Amniotic epithelial cell (primary cell): ENCODE measurements at places on chromosomes 5 and 9.
A peak's percentile ranks its signal among the peaks of the same experiment; 100 is the strongest.

- DNase-seq = peak; percentile 87
Observed at GRCh38 chr5:112682621-112683061, 55.0 kb upstream of the APC start.

GRCh38 chr9:83972286-83972685 lies 7.7 kb downstream of the HNRNPK start:
- DNase-seq = peak; percentile 61

- DNase-seq = no peak
Observed at GRCh38 chr9:35666549-35666948, 1.6 kb upstream of the ARHGEF39 start.

GRCh38 chr5:10653043-10653442 lies 89.2 kb downstream of the ANKRD33B start:
- DNase-seq = no peak

- no peak for DNase-seq
Observed at GRCh38 chr9:94875300-94876020, 149.0 kb downstream of the AOPEP start.

DNA sequence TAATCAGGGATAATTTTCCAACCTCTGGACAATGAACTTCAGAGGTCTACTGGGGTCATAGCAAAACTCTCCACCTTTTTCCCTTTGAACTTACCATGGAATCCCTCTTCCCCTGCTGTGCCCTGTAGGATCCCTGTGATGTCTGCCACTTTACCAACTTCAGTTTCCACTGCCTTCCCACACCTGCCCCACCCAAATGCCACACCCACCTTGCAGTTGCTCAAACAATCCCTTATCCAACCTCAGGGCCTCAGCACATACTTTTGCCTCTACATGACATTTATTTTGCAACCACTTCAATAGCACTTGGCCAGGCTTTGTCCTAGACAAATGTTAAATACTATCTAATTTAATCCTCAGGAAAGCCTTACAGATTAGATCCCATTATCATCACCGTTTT lies 463.7 kb upstream of the WWC1 start:
- no peak for DNase-seq

DNA sequence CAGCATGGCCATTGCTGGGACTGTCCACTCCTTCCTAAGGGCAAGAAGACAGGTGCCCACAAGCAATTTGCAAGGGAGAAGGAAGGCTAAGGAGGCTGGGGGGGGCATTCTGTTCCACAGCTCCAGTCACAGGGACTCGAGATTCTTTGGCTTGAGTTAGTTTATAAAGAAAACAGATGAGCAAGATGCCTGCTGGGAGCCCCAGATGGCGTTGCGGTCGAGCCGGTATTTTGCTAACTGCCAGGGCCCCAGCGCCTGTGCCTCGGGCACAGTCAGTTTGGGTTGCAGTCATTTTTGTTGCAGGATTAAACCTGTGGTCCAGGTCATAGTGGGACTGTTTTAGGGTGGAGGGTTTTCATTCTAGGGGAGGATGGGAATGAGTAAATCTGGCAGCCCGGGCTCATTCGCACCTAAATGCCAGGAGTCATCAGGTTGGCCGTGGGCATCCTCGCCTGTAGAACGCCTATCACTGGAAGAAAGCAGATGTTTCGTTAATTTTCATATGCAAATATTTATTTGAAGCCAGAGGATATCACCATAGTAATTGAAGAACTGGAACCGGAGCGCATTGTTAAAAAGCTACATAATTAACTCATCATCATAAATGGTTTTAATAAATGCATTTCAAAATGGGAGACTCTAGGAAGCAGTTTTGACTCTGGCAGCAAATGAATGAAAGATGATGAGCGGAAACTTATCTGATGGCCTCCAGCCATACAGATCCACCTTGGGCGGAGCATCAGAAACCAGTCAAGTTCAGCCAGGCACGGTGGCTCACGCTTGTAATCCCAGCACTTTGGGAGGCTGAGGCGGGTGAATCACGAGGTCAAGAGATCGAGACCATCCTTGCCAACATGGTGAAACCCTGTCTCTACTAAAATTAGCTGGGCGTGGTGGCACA lies 87.1 kb upstream of the FCN2 start:
- peak; percentile 15 for DNase-seq

DNA sequence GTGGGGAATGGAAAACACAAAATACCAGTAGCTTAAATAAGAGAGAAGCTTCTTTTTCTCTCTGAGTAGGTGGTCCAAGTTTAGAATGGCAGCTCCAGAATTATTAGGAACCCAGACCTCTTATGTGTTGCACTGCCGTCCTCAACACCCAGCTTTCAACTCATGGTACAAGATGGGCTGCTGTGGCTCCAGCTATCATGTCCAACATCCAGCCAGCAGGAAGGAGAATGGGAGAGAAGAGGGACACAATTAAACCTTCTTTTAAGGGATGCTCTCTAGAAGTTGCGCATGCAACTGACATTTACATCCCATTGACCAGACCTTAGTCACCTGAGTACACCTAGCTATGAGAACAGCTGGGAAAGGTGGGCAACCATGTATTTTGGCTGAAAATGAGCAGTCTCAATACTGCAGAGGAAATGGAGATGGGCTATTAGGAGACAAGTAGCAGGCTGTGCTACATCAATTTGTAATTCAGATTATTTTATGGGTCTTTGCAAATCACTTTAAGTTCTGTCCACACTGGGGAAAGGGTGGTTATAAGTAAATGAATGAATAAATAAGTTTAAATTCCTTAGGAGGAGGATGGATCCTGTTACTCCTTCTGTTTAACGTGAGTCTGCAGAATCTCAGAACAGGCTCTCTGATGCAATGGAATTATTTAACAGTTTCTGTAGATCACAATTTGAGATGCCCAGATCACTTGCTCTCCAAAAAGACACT lies 76.1 kb downstream of the SLC28A3 start:
- DNase-seq = no peak

GRCh38 chr9:11103525-11103924 lies 490.7 kb upstream of the PTPRD start:
- no peak for DNase-seq

- DNase-seq = no peak
Observed at GRCh38 chr5:141635646-141636045, 1.0 kb downstream of the HDAC3 start.
